GM12878 (cell line): ENCODE measurements at places on chromosomes 2 and 18.

GRCh38 chr2:28356095-28356911 lies 36.4 kb upstream of the FOSL2 start:
- no peak for DNase-seq

- DNase-seq, result no peak
Observed at GRCh38 chr18:49967636-49968313, 154.4 kb upstream of the ACAA2 start.

DNA sequence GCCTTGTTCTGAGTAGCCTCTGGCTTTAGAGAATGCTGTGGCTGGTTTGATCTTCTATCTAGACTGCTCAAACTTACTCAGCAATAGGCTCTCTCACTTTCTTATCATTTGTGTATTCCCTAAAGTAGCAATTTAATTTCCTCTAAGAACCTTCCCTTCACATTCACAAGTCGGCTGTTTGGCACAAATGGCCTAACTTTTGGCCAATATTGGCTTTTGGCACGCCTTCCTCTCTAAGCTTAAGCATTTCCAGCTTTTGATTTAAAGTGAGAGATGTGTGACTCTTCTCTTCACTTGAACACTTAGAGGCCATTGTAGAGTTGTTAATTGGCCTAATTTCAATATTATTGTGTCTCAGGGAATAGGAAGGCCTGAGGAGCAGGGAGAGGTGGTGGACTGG lies 219.5 kb upstream of the PXDN start:
- DNase-seq, result no peak

DNA sequence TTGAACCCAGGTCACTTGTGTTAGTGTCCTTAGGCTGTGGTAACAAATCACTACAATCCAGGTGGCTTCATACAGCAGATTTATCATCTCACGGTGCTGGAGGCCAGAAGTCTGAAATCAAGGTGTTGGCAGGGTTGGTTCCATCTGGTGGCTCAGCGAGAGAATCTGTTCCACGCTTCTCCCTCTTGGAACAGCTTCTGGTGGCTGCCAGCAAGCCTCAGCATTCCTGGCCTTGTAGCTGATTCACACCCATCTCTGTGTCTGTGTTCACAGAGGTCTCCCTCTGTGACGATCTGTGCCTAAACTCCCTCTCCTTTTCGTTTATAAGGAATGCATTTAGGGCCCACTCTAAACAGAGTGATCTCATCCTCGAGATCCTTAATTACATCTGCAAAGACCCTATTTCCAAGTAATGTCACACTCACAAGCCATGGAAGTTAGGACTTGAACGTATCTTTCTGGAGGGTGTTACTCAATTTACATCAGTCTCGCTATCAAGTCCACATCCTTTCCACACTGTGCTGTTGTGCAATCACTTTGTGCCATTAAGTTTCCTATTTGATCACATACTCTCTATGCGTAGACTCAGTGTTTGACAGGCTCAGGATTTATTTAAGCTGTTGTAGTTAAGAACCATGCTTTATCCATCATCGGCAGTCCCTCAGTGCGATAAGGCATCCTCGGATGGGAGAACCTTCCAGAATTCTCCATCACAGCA lies 164.4 kb downstream of the SOCS6 start:
- DNase-seq, result no peak

- DNase-seq, result no peak
Observed at GRCh38 chr2:173984866-173985604, 19.9 kb upstream of the SP3 start.

DNA sequence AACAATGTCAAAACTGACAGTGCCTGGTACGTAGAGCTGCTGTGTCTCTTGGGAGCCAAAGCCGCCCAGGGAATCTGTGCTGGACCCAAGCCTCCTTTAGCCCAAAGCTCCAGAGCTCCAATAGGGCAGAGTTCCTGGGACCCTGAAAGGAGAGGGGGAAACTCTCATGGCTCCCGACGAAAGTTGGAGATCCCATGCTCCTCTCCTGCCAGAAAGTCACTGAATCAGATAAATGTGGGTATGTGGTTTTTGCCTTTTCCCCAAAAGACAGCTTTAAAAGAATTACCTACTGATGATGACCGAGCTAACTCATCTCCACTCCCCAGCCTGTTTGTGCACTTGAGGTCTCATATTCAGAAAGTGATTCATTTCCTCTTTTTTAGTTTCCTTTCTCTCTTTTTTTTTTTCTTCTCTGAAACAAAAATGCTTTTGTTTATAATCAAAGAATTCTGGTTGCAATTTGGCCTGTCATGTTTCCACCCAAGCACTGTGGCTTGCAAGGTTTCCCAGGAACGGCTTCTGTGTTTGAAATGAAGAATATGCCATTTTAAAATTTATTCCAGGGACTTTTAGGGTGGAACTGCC lies 14.1 kb upstream of the PMAIP1 start:
- peak; percentile 78 for DNase-seq

- DNase-seq, result no peak
Observed at GRCh38 chr18:35248429-35248828, 7.6 kb downstream of the ZNF397 start.

DNA sequence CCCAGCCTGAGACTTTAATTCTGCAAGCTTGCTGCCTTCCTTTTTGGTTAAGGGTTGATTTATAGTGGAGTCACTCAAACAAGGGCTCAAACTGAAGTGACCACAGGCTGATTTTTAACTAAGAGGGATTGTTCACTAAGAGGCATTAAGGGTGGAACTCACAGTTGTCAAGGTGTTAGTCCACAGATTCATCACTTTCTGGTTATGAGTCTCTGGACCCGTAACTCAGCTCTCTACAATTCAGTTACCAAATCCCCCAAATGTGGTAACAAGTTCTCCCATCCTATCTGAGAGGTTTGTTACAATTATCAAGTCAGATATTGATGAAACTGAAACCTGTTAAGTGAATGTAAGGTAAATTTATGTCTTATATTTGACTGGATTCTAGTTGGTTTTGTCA lies 185.9 kb upstream of the KLHL14 start:
- DNase-seq, result no peak

DNA sequence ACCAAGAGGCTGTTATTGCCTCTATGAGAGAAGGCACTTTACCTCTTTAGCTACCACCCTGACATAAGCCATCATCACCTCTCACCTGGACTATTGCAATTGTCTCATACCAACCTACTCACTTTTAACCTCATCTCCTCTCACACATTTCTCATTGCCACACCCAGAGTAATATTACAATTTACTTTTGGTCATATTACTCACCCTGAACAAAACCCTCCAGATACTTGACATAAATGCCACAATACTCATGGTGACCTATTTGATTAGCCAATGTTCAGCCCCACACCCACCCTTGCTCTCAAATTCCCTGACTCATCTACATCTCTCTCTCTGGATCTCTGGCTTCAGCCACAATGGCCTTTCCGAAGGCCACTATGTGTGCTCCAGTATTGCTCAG lies 90.9 kb upstream of the CDH7 start:
- no peak for DNase-seq

- DNase-seq, result no peak
Observed at GRCh38 chr2:28465148-28465885, 30.5 kb upstream of the PLB1 start.

DNA sequence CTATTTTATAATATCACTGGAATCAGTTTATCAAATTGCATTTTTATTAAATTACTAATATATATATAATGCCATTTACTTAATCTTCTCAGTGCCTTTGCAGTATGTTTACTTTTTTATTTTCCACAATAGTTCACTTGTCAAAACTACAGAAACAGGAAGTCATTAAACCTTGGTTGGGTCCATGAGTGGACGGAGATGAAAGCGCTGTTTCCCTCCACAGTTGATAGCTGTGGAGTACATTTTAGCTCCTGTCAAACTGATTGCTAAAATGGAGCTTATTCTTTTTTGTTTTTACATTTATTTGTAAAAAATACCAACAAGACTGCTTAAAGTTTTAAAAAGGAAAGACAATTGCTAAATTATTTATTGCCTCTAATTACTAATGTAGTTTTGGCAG lies 19.2 kb downstream of the MFF start:
- no peak for DNase-seq

GRCh38 chr2:206873423-206873822 lies 65.9 kb upstream of the CPO start:
- DNase-seq, result no peak

- no peak for DNase-seq
Observed at GRCh38 chr2:11128243-11128951, 26.9 kb upstream of the SLC66A3 start.

DNA sequence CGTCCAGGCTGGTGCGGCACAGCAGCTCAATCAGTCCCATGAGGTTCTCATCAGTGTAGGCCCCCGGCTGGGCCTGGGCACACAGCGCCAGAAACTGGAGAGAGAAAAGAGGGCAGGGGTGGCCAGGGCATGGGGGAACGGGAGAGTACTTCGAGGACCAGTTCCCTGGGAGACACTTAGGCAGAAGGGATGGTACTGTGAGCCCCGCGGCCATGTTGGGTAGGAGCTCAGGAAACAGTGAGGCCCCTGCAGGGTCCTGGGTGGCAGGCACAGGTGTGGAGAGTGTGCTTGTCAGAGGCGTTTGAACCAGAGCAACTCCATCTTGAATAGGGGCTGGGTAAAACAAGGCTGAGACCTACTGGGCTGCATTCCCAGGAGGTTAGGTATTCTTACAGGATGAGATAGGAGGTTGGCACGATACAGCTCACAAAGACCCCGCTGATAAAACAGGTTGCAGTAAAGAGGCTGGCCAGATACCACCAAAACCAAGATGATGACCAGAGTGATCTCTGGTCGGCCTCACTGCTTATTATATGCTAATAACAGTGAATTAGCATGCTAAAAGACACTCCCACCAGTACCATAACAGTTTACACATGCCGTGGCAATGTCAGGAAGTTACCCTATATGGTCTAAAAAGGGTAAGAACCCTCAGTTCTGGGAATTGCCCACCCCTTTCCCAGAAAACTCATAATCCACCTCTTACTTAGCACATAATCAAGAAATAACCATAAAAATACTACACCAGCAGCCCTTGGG lies 51.9 kb upstream of the SEMA4C start:
- no peak for DNase-seq

GRCh38 chr2:41826921-41827320 lies 220.9 kb upstream of the PKDCC start:
- no peak for DNase-seq

DNA sequence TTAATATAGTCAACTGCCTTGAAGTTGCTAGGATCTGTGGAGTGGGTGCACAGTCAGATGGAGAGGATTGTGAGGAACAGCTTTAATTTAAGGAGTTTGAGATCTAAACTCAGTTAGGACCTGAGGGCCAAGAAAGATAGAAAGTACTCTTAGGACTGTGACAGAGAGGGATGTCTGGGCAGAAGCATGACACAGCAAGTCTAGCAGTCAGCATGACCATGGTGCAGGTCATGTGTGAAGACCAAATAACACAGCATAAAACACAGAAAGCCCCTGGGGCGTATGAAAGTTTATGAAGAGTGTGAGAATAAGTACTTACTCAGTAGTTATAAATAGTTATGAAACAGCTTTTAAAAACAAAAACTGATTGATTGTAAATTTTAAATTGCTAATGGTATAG lies 107.2 kb downstream of the GALNT1 start:
- DNase-seq, result peak; percentile 35

DNA sequence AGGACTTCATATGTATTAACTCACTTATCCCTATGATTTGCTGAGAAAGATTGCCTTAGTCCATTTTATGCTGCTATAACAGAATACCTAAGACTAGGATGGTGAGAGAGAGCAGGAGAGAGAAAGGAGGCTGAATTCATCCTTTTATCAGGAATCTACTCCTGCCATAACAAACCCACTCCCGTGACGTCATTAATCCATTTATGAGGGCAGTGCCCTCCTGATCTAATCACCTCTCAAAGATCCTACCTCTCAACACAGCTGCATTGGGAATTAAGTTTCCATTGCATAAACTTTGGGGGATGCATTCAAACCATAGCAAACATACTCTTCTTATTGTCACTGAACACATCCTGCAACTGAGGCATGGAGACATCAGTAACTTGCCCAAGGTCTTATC lies 122.0 kb downstream of the VIT start:
- no peak for DNase-seq

- DNase-seq, result no peak
Observed at GRCh38 chr2:32632089-32632488, 4.2 kb downstream of the TTC27 start.

- no peak for DNase-seq
Observed at GRCh38 chr18:24112874-24113615, 25.8 kb upstream of the CABYR start.

GRCh38 chr2:38631976-38632375 lies 29.2 kb upstream of the HNRNPLL start:
- DNase-seq, result no peak

DNA sequence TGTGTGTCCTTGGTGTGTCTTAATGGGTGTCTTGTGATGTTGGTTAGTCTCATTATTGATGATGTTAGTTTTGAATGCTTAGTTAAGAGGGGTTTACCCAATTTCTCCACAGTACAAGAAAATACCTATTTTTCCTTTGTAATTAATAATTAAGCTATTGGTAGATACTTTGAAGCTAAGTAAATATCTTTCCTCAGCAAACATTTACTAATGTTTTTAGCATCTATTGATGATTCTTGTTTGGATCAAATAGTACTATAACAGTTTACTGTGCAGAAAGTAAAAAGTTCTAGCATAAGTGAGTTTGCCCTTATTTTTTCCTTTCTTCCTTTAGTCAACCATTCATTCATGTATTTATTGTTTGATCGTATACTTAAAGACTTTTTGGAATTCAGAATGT lies 19.1 kb downstream of the MAP3K20 start:
- no peak for DNase-seq

- no peak for DNase-seq
Observed at GRCh38 chr18:63149302-63149587, 170.3 kb downstream of the BCL2 start.
